ENCODE measurements at places on chromosomes 7 and 10.
A peak's percentile ranks its signal among the peaks of the same experiment; 100 is the strongest.

DNA sequence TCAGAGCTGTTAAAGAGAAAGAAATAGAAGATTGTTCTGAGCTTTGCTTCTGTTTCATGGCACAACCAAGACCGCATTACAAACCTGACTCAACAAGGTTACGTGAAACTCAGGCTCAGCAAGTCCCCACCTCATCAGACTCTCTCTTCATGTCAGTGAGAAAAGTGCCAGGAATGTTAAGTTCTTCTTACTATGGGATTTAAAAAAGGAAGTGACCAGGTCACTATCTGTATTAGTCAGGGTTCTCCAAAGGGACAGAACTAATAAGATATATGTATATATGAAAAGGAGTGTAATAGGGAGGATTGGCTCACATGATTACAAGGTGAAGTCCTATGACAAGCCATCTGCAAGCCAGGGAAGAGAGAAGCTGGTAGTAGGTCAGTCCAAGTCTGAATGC is 25.4 kb upstream of the PAPSS2 start:
- no peak for DNase-seq

DNA sequence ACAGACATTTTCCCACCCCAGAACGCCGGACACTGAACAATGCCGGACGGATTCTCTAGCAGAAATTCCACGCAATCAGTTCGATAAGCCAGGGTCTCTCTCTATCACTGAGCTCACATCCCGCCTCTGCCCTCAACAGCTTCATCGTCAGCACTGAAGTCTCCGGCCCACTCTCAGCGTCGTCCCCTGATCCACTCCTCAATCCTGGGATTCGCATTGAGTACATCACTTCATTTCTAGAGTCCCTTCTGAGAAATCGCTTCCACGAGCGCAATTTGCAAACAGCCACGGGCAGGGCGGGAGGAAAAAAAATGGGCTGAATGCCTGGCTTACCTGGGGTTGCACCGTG is 365 bp downstream of the YME1L1 start:
- DNase-seq: no peak

DNA sequence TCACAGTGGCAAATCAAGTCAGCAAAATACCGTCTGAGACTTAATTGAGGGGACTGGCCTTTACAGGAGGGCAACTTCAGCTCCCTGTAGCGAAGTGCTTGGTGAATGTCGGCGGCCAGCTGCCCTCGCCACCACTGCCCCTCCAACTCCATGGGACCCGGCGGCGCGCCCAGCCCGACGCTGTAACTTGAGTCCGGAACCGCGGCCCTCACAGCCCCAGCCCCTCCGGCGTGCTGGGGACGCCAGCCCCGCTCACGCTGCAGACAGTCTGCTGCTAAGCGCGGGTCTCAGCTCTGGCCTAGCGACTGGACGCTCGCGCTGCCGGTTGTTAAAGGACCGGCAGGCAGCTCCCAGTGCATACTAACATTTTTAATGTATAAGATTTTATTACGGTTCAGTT is 113.4 kb upstream of the NUPR2 start:
- no peak for DNase-seq

DNA sequence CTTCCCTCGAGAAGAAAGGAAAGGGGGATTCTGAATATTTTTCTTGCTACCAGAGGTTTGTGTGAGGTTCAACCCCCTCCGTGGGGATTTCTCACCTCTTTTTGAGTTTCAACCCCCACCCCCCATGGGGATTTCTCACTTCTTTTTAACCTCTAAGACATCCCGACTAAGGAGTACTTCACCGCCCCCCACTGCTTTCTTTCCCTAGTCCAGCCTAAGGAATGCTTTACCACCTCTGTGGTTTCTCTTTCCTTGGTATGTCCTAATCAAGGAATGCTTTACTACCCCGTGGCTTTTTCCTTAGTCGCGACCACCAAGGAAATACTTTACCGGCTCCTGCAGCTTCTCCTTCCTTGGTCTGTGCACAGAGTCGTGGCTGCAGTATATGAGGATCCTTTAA is 149.4 kb downstream of the LYZL1 start:
- DNase-seq: no peak

GRCh38 chr7:143299840-143300239 is 11.7 kb downstream of the CASP2 start:
- DNase-seq: peak; percentile 66

GRCh38 chr7:107971613-107972012 is 31.3 kb downstream of the LAMB1 start:
- DNase-seq: no peak

GRCh38 chr10:20811131-20811530 is 86.0 kb downstream of the NEBL start:
- no peak for DNase-seq

GRCh38 chr7:25805027-25805687 is 346.8 kb upstream of the NFE2L3 start:
- no peak for DNase-seq
